ENCODE measurements at places on chromosomes 7 and 10. TPM values are rescaled to one million over a fixed set of nuclear protein-coding genes. Genes with fewer than 3 reads are reported as not detected.

The CFAP46 gene
- 0.35 TPM for total RNA-seq

The SLC18A3 gene
- total RNA-seq = not detected

The SUN3 gene
- total RNA-seq = not detected

The ASIC3 gene
- 1.1 TPM for total RNA-seq

The C10orf90 gene
- total RNA-seq = not detected

DNA sequence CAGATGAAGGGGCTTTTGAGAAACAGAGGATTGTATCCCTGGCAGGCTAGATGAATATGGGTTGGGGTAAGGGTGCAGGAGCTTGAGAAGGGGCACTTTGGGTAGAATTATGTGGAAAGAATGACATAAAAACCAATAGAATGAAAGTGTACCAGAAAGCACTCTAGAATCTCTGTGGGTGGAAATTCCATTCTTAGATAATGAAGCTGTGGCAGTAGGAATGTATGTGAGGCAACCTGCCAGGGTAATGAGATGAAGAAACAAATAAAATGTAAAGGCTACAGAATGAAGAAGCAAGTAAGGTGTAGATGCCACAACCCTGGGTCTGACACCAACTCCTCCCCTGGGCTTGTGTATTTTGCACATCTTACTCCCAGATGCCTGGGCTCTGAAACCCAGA, 16.8 kb downstream of the NOBOX start:
- H3K4me1 ChIP-seq = peaks cover 2% of the 10 kb centered on the region
- no peaks in the 10 kb centered on the region for H3K36me3 ChIP-seq
- H3K4me3 ChIP-seq = no peak overlapping the region

GRCh38 chr10:124157271-124157681, 63.9 kb upstream of the CHST15 start:
- no peaks in the 10 kb centered on the region for H3K4me1 ChIP-seq
- no peak overlapping the region for H3K4me3 ChIP-seq
- H3K36me3 ChIP-seq = no peaks in the 10 kb centered on the region
- no peaks in the 10 kb centered on the region for H3K27me3 ChIP-seq
- no peak overlapping the region for H3K27ac ChIP-seq
- DNase-seq = no peak

GRCh38 chr7:146054909-146055308, 61.7 kb upstream of the CNTNAP2 start:
- no peak for DNase-seq
- H3K27ac ChIP-seq = no peak overlapping the region
- no peak overlapping the region for H3K4me3 ChIP-seq
- no peaks in the 10 kb centered on the region for H3K4me1 ChIP-seq
- no peaks in the 10 kb centered on the region for H3K27me3 ChIP-seq

DNA sequence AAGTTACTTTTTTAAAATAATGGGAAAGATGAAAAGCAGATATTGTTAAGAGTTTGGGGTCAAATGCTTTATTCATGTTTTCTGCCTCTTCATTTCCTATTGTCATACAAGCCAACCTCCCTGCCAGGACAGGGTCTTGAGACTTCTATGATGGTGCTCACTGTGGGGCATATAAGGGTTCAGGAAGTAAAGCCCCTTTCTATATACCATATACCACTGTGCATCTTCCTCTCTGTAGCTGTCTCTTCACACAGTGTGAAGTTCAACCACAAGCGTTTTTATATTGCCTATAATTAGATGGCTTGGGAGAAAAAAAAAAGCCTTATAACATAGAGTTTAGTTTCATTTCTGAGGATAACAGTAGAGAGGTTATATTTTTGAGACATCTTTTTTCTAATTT, 389.8 kb upstream of the SORCS1 start:
- no peaks in the 10 kb centered on the region for H3K4me1 ChIP-seq
- H3K36me3 ChIP-seq = no peaks in the 10 kb centered on the region
- no peak overlapping the region for H3K27ac ChIP-seq
- no peaks in the 10 kb centered on the region for H3K27me3 ChIP-seq
- H3K4me3 ChIP-seq = no peak overlapping the region

DNA sequence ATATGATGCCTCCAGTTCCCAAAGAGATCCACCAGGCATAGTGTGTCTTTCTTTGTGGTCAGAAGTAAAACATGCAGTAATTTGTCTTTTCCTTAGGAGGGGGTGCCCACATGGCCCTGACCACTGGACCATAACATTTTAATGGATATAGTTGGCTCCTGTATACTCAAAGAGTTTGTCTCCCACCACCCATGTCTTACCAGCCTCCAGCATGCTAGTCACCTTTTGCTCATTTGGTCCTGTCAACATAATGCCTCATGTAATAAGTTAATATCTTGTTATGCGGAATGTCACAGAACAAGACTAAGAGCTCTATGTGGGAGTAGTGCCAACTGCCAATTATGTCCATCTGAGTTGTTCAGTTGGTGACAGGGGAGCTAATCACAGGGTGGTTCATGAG, 83.4 kb upstream of the IFRD1 start:
- H3K36me3 ChIP-seq = no peaks in the 10 kb centered on the region
- H3K4me3 ChIP-seq = no peak overlapping the region
- H3K27me3 ChIP-seq = no peaks in the 10 kb centered on the region
- no peak overlapping the region for H3K27ac ChIP-seq
- no peak for DNase-seq

DNA sequence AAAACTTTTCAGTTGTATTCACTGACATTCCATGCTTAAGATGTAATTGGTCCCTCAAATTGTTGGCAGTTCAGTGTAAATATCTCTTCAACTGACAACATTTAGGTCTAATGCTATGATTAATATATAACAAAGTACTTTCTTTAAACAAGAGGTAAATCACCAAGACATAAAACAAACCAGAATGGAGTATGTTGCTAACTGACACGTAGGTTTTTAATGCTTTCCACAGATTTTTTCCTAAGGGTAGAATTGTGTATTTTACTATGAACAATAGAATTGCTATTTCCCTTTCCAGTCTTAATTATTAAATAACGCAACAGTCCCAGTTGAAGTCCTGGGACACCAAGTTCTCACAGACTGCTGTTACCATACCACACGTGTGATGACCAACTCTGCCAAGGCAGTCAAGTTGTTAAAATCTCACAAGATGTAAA, 4.1 kb downstream of the JCAD start:
- no peak overlapping the region for H3K4me3 ChIP-seq
- H3K4me1 ChIP-seq = no peaks in the 10 kb centered on the region
- H3K36me3 ChIP-seq = no peaks in the 10 kb centered on the region
- peak overlapping the region; percentile 94 for H3K27ac ChIP-seq

DNA sequence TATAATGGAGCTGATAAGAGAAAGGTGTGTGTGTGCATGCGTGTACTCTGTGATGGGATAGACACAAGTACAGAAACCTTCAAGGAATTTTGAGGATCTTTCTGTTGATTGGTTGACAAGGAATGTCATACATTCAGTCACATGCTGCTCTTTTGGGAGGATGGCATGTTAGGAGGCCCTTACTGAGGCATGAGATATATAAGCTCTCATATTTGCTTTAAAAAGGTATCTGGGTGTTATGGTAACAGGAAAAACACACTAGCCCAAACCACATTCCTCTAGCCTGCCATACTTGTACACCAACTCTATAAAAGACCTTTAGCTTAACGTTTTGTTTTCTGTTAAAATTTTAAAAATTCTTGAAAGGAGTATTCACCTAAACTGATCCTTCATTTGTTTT, 72.5 kb upstream of the EGFR start:
- H3K27ac ChIP-seq = no peak overlapping the region
- H3K4me3 ChIP-seq = no peak overlapping the region
- no peaks in the 10 kb centered on the region for H3K36me3 ChIP-seq

- no peaks in the 10 kb centered on the region for H3K4me1 ChIP-seq
- no peaks in the 10 kb centered on the region for H3K27me3 ChIP-seq
- H3K4me3 ChIP-seq = no peak overlapping the region
- H3K27ac ChIP-seq = no peak overlapping the region
- DNase-seq = no peak
Observed at GRCh38 chr10:114131094-114131493, 42.9 kb downstream of the CCDC186 start.

DNA sequence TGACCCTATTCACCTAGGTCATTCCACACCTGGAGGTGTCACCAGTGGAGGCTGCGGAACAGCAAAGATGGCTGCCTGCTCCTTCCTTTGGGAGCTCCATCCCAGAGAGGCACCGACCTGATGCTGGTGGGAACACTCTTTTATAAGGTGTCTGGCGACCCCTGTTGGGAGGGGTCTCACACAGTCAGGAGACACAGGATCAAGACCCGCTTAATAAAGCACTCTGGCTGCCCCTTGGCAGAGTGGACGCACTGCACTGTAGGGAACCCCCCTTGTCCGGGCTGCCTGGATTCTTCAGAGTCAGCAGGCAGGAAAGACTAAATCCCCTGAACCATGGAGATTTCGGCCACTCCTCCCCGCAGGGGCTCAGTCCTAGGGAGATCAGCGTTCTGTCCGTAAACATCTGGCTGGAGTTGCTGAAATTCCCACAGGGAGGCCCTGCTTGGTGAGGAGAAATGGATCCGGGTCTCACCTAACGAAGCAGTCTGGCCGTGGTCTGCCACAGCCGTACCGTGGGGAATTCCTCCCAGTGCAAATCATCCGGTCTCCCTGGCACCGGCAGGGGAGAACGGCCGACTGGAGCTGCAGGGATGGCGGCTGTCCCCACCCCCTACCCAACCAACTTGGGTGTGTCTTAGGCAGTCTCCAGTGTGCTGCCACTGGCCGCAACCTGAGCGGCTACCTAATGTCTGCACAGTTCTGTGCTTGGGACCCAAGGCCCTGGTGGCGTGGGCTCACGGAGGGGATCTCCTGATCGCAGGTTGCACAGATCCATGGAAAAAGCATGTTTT, 66.1 kb downstream of the LSMEM1 start:
- H3K4me3 ChIP-seq = no peak overlapping the region
- H3K27me3 ChIP-seq = no peaks in the 10 kb centered on the region
- no peak overlapping the region for H3K27ac ChIP-seq
- H3K4me1 ChIP-seq = no peaks in the 10 kb centered on the region
- DNase-seq = no peak
- no peaks in the 10 kb centered on the region for H3K36me3 ChIP-seq

DNA sequence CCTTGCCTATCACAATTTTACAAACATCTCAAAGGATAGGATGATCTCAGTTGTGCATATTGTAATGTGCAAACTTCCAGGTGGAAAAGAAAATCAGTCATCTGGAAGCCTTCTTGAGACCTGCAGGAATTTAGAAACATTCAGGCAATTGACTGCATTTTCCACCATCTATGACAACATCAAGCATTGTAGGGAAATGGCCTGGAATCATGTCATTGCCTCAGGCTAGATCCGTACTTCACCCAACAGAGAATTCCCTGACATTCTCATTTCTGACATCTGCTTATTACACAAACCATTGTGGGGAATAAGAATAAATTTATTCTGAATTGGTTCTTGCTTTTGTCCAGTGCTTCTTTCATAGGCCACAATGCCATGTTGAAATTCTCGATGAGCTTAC, 124.9 kb upstream of the NPVF start:
- no peaks in the 10 kb centered on the region for H3K27me3 ChIP-seq
- no peak overlapping the region for H3K27ac ChIP-seq
- no peak overlapping the region for H3K4me3 ChIP-seq
- no peaks in the 10 kb centered on the region for H3K4me1 ChIP-seq
- no peak for DNase-seq
- H3K36me3 ChIP-seq = no peaks in the 10 kb centered on the region

- no peak for DNase-seq
- no peak overlapping the region for H3K4me3 ChIP-seq
- no peaks in the 10 kb centered on the region for H3K27me3 ChIP-seq
- H3K4me1 ChIP-seq = no peaks in the 10 kb centered on the region
Observed at GRCh38 chr10:75982611-75983369, 551.4 kb downstream of the LRMDA start.

DNA sequence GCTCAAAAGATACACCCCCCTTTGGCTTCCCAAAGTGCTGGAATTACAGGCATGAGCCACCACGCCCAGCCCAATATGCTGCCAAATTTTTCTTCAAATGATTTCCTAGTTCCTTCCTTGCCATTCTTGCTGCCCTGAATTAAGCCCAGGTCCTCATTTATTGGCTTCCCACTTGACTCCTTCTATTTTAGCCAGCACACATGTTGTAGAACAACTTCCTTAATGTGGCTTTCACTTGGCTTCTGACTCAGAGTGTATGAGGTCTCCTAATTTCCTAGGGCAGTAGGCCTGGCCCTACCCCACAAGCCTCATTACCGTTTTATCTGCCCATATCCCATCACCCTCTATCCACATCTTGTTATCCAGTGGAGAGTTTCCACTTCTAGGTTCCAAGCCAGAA, 21.8 kb upstream of the HIPK2 start:
- H3K4me3 ChIP-seq = no peak overlapping the region
- no peak overlapping the region for H3K27ac ChIP-seq
- DNase-seq = no peak
- no peaks in the 10 kb centered on the region for H3K36me3 ChIP-seq
- no peaks in the 10 kb centered on the region for H3K4me1 ChIP-seq
- no peaks in the 10 kb centered on the region for H3K27me3 ChIP-seq

DNA sequence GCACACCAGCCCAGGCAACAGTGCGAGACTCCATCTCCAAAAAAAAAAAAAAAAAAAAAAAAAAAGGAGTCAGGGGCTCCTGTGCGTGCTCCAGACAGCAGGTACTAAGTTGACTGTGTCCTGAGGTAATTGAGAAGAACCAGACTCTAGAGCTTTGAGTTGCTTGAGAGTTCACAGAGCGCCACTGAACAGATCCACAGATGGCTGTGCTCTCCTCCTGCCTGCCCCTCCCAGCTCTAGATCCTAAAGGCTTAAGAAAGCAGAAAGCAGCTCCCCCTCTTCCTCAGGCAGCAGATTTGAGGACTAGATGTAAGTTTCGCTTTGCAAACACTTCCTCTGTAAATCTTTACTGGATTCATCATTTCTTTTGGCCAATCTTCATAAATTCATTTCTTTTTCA, 38.7 kb downstream of the SHH start:
- no peaks in the 10 kb centered on the region for H3K4me1 ChIP-seq
- DNase-seq = no peak
- H3K4me3 ChIP-seq = no peak overlapping the region
- peaks cover 53% of the 10 kb centered on the region for H3K36me3 ChIP-seq
- no peaks in the 10 kb centered on the region for H3K27me3 ChIP-seq

DNA sequence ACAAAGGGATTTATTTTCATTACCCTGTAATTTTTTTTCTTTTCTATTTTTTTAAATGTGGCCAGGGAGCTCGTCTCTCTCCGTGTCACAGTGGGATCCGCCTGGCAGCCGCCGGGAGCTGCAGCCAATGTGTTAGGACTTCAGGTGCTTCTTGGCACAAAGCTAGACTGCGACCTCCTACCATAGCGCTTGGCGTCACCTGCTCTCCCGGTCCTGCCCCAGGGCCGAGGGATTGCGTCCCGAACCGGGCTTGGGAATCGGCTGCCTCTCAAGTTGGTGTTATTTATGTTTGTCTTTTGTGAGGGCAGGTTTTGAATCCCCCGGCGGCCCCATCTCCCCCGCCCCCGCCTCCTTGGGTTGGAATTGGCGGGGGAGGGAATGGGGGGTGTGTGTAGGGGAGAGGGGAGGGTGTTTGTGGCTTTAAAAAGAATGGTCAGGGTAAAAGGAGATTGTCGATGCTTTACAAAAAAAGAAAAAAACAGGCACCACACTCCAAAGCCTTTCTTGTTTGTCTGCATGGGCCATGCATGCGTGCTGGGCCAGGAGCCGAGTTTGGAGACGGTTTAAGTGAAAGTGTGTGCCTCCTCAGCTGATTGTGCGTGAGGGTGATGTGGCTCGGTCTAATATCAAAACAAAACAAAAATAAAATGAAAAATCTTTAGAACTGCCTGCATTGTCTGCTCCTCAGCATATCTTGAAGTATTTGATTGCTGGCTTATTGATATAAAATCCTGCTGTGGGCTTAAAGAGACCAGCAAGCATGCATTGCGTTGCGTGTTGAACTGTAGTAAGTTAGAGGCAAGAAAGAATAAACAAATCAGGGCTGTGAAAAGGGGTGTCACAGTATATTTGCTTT, 1.2 kb downstream of the PPP1R9A start:
- no peaks in the 10 kb centered on the region for H3K27me3 ChIP-seq
- peak overlapping the region; percentile 65 for H3K27ac ChIP-seq
- DNase-seq = no peak
- H3K4me3 ChIP-seq = peak overlapping the region; percentile 56
- H3K4me1 ChIP-seq = peaks cover 9% of the 10 kb centered on the region

Measured in right atrium auricular region (tissue), 2 donors.